ENCODE measurements at places on chromosomes 3 and 15.

- no peak for DNase-seq
Measured at GRCh38 chr3:179278932-179279693, 28.2 kb upstream of the KCNMB3 start.

DNA sequence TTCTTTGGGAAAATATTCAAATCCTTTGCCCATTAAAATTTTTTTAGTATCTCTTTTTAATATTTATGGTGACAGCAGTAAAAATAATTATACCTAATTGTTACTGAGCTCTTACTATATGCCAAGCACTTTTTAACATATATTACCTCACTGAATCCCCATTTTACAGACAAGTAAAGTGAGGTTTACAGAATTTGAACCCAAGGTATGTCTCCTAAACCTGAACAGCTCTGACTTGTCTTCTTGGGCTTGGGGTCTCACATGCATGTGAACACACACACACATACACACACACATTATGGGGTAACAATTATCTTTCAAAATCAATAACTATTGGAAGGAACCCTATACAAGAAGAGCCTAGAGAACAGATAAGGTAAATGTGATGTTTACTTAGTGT, 62.2 kb upstream of the ADCY5 start:
- no peak for DNase-seq

DNA sequence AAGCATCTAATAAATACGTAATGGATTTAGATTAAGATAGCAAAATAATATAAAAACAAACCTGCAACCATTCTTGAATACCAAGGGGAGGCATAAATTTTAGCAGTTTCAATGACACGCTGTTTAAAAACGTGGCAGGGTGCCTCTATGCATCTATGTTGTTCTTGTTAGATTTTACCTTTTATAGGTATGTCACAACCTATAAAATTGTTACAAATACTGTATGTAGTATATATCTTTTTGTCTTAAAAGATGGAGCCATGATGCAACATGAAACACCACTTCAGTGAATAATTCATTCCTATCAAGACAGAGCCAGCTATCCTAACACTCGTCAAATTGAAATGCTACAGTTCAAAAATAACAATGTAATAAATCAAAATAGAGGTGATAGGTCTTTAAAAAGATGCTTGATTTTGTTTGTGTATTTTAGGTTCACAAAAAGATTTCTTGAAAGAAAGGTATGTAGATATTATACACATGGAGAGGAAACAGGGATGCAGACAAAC, 1059.2 kb downstream of the ROBO1 start:
- no peak for DNase-seq

GRCh38 chr15:68335655-68336054, 58.1 kb downstream of the FEM1B start:
- DNase-seq: no peak

DNA sequence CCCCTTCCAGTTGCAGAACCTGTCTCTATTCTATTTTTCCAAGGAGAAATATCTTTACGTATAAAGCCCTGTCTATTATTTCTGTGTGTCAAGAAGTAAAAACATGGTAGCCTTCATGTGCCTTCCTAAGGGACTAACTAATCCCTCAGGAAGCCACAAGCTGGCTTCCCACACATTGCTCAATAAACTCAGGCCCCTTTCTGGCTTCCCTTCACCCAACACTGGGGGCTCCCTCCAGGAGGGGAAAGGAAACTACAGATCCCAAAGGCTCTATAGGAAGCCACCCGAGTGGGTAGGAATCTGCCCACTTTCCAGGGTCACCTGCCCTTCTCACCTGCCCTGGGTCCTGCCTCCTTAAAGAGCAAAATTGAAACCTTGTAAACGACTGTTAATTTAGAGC, 4.6 kb downstream of the TLE3 start:
- DNase-seq: no peak

DNA sequence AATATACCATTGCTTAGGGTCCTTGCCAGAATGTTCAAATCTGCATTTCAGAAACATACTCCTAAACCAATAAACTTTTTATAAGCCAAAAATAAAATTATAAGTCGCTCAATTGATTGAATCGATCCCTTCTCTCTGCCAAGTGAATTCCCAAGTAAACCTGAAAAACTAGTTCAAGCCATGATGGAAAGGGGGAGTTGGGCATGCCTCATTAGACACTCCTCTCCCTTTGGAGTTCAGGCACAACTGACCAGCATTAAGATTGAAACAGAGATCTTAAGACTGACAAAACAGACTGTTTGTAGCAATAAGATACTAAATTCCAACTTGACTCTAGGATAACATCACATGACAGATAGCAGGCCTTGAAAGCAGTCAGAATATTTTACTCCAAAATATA, 113.7 kb upstream of the RASGRP1 start:
- DNase-seq: no peak

DNA sequence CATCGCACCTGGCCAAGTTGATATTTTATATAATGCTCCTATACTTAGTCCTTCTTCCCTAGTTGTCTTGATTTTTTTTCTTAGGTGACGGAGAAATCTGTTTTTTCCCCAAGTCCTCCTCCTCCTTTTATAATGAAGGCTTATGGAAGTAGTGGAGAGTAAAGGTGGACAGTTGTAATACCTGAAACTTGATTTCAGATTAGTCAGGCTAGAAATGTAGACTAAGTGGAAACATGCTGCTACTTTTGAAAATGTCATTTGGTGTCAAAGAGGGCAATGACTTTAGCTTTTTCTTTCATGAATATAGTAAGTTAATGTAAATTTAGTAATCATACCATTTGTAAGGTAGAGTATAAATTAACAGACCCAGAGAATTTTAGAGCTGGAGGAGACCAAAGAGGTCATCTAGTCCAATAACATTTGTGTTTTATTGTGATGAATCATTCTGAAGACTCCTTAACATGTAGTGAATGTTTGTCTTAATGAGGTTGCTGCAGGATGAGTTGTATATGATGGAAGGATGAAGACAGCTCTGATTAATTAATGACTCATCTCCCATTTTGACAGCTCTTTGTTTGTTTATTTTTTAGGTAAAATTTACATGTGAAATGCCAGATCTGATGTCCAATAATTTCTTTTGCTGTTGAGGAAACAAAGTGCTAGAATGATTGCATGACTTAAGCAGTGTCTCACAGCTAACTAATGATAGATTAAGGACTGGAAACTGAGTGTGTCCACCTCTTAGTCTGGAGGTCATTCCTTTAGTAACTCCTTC, 8.7 kb downstream of the CTDSPL2 start:
- DNase-seq: no peak

DNA sequence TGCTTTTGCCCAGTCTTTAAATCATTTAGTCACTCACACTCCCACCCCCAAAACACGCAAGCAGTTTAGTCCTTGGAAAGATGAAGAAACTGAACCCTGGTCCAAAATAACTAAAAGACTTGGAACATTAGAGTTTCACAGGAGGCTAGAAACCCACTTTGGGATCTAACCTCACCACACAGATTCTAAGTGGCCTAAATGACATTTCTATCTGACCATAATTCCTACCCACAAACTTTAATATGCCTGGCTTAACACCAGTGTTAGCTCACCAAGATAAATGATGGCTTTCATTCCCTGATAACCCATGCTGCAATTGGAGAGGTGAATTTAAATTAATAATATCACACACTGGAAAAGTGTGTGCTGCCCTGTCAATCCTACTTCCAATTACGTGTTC, 295.3 kb upstream of the UBE2E2 start:
- DNase-seq: no peak

- no peak for DNase-seq
Measured at GRCh38 chr3:197793247-197793646, 2.2 kb downstream of the LRCH3 start.

DNA sequence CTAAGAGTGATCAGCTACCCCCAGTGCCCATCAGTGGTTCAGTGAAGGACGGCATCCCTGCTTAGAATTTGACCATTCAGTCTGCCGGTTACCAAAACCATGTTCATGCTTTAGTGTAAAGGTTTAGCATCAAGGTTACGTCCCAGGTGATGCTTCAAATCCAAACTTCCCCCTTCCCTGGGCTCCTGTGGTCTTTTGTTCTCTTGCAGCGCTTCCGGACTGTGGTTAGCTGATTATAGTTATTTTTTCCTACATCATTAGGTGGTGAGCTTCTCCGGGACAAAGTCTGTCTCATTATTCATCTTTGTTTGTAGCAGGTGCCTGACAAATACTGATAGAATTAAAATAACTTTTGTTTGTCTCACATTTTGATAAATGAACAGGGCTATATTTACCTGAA, 28.3 kb upstream of the MYZAP start:
- no peak for DNase-seq

- no peak for DNase-seq
Measured at GRCh38 chr15:51642696-51643095, 20.1 kb upstream of the DMXL2 start.

GRCh38 chr3:196563721-196564225, 4.6 kb downstream of the WDR53 start:
- no peak for DNase-seq

- no peak for DNase-seq
Measured at GRCh38 chr3:43194490-43195114, 88.7 kb upstream of the POMGNT2 start.

- DNase-seq: no peak
Measured at GRCh38 chr3:183701744-183702143, 4.1 kb downstream of the YEATS2 start.

GRCh38 chr15:67892559-67893377, 52.9 kb upstream of the RNU6-1 start:
- no peak for DNase-seq

DNA sequence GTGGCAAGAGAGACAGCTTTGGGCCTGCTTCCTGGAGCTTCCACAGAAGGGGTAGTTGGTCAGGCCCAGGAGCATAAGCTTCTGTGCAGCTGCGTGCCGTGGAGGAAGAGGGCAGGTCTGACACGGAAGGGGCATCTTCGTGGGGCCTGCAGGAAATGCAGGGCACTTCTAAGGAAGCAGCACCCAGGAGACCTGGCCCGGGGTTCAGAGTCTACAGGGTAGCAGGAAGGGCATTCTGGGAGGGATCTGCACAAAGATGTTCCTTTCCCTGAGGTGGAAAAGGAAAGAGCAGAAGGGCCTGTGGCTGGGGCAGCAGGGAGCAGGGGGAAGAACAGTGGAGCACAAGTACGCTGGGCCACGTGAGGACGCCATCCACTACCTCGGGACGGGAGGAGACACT, 85.1 kb downstream of the DNAJB8 start:
- DNase-seq: no peak

Data from iPS DF 6.9 (cell line).